ENCODE measurements at places on chromosomes 2 and 18. TPM values are rescaled to one million over a fixed set of nuclear protein-coding genes. Genes with fewer than 3 reads are reported as not detected.

GRCh38 chr2:20737505-20737904 lies 70.6 kb downstream of the GDF7 start:
- DNase-seq = no peak

DNA sequence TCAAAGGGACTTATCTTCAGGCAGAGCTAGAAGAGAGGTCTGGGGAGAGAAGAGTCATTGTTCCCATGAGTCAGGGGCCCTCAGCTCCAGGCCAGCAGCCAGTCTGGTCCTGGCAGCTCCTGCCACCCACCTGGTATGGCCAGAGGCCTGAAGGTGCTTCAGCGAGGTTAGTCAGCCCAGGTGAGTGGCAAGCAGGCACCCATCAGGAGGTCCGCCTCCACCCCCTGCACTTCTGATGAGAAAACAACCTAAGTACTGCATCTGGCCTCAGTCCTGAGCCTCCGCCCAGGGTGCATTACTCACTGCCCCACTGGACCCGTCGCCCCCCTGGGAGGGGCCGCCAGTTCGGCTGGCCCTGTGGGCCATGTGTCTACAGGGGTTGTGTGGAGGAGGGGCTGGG lies 130.2 kb downstream of the INHBB start:
- DNase-seq = no peak

Gene PSMD14
- polyA plus RNA-seq = 58.8 TPM

DNA sequence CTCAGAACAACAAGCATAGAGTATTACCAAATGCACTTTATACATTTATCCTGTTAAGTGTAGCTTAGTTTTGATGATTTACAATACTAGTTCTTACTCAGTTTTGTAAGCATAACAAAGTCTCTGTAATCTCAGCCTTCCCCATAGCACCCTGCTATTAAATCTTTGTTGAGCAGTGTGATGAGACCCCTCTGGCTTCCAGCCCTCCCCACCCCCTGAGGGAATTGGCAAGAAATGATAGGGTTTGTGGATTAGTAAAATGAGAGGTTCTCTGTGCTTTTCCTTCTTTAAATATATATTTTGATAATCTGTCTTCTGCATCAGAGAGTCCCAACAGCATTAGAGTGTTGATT lies 37.2 kb downstream of the ZNF521 start:
- DNase-seq = no peak

DNA sequence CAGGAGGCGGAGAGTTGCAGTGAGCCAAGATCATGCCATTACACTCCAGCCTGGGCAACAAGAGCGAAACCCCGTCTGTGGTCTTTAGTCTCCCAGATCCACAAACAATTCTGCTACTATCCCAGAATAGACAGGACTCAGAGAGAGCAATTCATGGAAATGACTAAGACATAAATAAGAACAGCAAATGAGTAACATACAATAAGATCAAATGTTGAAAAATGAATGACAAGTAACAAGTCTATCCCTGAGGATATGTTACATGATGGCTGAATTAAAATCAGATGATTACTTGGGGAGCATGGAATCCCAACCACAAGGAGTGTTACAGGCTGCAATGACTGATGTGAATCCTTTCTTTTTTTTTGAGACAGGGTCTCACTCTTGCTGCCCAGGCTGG lies 10.3 kb downstream of the ARL5A start:
- DNase-seq = no peak

GRCh38 chr18:31498574-31499524 lies 872 bp downstream of the DSG2 start:
- peak; percentile 17 for DNase-seq

DNA sequence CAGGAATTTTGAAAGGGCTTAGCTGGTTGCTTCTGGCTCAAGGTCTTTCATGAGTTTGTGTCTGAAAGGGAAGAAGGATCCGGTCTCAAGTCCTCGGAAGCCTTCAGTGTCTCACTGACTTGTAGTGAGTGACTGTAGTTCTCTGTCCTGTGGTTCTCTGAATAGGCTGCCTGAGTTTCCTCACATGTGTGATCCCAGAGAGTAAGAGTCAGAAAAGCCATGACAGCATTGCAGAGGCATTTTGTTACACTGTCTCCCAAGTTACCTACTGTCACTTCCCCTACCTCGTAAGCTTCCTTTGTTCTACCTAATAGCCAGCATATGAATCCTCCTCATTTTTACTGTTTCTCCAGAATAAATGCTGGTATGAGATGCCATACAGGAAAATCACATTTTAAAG lies 709.1 kb upstream of the CHAC2 start:
- no peak for DNase-seq

Gene SERPINB3
- 0.13 TPM for polyA plus RNA-seq

All from left renal cortex interstitium (tissue), 4 donors.